HEK293T (cell line): ENCODE measurements at places on chromosomes 2 and 18.

DNA sequence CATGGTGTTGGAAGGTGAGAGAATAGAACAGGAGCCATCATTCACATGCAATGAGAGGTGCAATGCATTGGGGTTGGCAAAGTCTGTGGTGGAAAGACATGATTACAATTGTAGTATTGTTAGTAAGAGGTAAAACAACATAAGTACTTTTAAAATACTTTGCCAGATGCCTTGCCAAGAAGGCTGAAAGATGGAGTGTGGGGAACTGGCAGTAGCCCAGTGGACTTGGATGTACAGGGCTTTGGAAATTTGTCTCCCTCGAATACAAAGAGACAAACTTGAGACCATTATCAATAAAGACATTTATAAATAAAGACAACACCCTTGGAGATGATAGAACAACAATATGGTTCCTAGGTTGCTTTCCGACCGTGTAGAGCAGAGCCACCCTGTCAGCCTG, 62.0 kb downstream of the MDH1 start:
- DNase-seq: no peak

- DNase-seq: no peak
Observed at GRCh38 chr2:63755965-63756364, 85.7 kb upstream of the UGP2 start.

- no peak for DNase-seq
Observed at GRCh38 chr2:32993005-32993539, 46.3 kb downstream of the LTBP1 start.

- DNase-seq: no peak
Observed at GRCh38 chr2:176500901-176501300, 231.7 kb downstream of the MTX2 start.

- DNase-seq: no peak
Observed at GRCh38 chr2:158463496-158464095, 6.8 kb downstream of the PKP4 start.

GRCh38 chr2:218860950-218861381, 1.4 kb downstream of the WNT6 start:
- peak; percentile 78 for DNase-seq

DNA sequence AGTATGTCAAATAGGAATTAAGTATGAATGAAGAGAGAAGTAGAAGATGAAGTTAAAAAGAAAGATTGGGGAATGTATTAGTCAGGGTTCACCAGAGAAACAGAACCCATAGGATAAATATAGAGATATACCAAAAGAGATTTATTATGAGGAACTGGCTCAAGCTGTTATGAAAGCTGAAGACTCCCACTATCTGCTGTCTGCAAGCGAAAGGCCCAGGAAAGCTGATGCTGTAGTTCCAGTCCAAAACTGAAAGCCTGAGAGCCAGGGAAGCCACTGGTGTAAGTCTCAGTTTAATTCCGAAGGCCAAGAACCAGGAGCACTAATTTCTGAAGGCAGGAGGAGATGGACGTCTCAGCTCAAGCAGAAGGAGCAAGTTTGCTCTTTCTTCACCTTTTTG, 200.9 kb upstream of the FN1 start:
- DNase-seq: no peak

- DNase-seq: no peak
Observed at GRCh38 chr18:23963443-23964165, 51.0 kb upstream of the TTC39C start.

DNA sequence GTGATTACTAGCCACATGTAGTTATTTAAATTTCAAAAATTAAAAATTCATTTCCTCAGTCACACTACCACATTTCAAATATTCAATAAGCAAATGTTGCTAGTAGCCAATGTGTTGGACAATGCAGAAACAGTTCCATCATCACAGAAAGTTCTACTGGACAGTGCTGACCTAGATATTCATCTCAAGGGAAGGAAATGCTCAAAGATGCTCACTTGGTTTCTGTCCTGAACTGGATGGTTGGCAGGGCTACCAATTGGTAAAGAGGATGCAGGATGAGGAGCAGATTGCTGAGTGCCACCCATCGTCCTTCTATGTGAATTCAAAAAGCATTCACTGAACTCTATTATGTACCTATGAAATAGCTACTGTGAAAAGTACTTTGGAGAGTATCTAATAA, 6.0 kb upstream of the UBXN2A start:
- no peak for DNase-seq

DNA sequence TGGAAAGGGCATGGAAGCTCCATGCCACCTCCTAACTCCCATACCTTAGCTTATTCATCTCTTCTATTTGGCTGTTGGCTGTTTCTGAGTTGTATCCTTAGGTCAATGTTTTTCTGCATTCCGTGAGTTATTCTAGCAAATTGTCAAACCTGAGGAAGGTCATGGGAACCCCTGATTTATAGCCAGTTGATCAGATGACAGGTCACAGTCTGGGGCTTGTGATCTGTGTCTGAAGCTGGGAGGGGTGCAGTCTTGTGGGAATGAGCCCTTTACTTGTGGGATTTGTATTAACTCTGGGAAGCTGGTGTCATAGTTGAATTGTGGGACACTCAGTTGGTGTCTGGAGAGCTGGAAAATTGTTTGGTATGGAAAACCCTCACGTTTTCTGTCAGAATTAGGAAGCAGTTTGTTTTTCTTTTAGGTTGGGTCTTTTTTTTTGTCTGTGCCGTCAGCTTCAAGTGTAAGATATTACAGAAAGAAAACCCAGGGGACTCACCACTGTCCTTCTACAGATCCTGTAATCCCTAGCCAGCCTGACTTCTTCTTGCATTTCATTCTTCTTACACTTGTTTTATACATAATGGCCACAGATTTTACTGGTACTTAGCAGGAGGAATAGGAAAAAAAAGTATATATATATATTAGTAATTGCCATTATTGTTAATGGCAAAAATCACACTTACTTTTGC, 137.9 kb downstream of the LRRTM1 start:
- DNase-seq: no peak

- no peak for DNase-seq
Observed at GRCh38 chr2:12116228-12116750, 369.9 kb downstream of the LPIN1 start.

- DNase-seq: no peak
Observed at GRCh38 chr18:75064513-75064905, 144.4 kb downstream of the PTGR3 start.

DNA sequence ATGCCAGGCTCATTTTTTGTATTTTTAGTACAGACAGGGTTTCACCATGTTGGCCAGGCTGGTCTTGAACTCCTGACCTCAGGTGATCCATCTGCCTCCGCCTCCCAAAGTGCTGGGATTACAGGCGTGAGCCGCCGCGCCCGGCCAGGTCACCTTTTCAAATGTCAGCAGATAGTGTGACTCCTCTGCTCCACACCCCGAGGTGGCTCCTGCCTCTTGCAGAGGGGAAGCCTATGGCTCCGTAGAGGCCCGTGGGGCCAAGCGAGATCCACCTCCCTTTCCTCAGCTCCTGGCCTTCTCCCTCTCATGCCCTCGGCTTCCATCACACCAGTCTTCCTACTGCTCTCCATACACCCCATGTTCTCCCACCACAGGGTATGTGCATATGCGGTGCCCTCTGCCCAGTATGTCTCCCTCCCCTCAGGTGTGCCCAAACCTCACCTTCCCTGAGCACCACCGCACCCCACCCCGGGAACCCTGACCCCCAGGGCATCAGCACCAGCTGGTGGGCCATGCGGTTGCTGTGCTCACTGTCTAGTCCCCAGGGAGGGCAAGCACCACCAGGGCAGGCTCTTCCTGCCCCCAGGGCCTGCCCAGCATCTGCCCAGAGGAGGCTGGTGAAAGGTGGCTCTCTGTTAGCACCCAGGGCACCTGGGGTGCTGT, 10.7 kb downstream of the GPR17 start:
- no peak for DNase-seq

DNA sequence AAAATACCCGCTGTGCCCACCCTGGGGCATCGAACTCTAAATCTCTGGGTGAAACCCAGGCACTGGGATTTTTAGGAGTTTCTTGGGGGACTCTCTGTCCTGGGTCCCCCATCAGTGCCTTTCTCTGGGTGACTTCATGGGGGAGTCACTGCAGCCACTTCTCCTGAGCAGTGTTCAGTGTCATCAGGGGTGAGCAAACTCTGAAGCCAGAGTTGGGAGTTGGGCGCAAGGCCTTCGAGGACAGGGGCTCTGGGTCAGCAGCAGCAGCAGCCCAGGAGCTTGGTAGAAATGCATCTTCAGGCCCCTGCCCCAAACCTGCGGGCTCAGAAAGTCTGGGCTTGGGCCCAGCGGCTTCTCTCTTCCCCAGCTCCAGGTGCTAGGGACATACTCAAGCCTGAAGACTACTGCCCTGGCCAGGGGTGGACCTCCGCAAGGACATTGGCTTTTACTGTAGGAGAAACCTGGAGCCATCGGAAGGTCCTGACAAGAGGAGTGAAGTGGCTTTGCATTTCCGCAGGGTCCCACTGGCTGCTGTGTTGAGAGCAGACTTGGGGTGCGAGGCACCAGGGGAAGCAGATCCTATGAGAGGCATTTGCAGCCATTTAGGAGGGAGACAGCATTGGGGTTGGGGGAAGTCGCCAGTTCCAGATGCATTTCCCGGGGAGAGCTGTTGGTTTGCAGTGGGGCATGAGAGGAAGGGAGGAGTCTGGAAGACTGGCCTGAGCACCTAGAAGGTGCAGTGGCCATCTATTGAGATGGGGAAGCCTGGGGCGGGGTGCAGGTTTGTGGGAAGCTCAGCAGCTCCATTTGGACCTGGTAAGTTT, 51.5 kb upstream of the FAHD2A start:
- no peak for DNase-seq

- DNase-seq: no peak
Observed at GRCh38 chr2:55242617-55243016, 10.1 kb downstream of the RPS27A start.

DNA sequence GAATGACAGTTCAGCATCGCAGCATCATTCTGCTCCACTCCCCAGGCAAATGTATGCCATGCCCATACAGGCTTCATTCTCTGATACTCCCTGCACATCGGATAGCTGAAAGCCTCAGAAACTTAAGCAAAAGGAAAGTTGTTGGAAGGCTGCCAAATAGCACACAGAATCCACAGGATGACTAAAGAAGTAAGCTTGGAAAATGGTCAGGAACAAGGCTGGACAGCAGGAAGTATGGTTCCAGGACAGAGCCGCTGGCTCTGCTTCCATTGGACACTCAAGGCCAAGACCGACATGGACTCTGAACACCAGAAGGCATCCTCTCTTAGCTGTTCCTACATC, 256.5 kb downstream of the CDH20 start:
- DNase-seq: no peak

DNA sequence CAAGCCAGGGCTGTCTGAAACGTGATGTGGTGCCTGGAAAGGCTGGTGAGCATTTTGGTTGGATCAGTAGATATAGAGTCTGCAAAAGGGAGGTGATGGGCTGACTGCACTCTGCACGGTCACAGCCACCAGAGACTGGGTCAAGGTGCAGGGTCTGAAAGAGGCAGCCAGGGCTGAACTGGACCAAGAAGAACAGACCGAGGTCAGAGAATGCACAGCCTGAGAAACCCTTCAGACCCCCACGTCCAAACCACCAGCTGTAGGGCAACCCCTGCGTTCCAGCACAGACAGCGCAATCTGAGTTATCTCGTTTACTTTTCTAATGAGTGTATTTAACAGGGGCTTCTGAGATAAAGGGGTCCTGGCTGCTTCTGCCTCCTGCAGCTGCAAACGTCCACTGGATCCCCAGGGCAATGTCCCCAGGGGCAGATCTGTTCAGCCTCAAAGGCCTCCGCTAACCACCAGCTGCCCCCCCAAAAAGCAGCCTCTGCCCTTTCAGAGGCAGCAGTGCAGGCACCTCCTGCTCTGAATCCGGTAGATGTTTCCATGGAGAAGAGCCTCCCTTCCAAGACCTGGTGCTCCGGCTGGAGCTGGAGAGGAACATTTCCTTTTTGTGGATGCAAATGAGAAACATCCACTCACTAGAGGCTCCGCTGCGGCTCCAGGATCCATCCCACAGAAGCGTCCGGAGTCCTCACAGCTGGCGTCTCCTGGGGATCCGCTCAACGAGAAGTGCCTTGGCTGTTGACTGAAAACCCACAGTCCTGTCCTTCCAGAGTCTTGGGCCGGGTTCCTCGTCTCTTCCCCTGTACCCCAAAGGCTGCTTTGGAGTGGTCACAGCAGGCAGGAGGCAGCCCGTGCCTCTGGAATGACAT, 970 bp upstream of the KCNG2 start:
- DNase-seq: no peak

- no peak for DNase-seq
Observed at GRCh38 chr2:70557171-70557838, 3.7 kb upstream of the TGFA start.
